ENCODE measurements at places on chromosomes 5 and 9.

DNA sequence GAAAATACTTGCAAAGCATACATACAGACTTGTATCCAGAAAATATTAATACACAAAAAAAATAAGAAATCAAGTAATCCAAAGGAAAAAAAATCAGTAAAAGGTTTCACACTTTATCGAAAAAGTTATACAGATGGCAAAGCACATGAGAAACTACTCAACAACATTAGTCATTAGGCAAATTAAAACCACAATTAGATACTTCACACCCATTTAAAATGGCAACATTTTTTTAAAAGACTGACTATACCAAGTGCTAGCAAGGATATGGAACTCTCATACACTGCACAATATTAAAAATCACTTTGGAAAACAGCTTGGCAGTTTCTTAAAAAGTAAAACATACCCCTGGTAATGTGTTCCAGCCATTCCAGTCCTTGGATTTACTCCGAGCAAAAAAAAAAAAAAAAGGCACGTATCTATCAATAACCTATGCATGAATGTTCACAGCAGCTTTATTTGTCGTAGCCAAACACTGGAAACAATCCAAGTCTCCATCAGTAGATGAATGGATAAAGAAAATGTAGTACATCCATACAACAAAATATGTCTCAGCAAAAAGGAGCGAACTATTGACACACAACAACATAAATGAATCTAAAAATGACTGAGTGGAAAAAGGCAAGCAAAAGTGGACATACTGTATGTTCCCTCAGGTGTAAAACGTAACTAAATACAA lies 66.0 kb downstream of the GNAQ start:
- DNase-seq = no peak
- H3K36me3 ChIP-seq = no peaks in the 10 kb centered on the region
- no peak overlapping the region for H3K27ac ChIP-seq
- H3K4me1 ChIP-seq = peaks cover 14% of the 10 kb centered on the region

DNA sequence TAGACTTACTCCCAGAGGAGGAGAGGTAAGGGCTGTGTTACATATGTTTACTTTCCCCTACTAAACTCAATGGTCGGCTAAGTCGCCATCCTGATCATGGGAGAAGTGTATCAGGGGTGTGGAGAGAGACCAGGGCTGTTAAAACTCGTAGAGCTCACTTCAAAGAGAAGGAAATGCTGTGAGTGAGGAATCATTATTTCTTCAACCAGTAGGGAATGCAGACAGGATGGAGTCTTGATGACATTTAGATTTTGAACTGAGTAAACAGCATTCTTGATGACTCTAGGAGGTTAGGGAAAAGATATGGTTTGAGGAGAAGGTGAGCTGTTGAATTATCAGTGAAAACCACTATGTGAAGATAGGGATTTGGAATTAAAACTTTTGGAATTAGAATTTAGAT lies 17.3 kb downstream of the RECK start:
- no peak overlapping the region for H3K4me3 ChIP-seq
- H3K4me1 ChIP-seq = no peaks in the 10 kb centered on the region
- H3K36me3 ChIP-seq = no peaks in the 10 kb centered on the region
- no peak for DNase-seq
- H3K27me3 ChIP-seq = no peaks in the 10 kb centered on the region

GRCh38 chr9:77907585-77907984 lies 124.0 kb downstream of the GNAQ start:
- no peak for DNase-seq
- H3K36me3 ChIP-seq = no peaks in the 10 kb centered on the region
- no peak overlapping the region for H3K27ac ChIP-seq
- no peak overlapping the region for H3K4me3 ChIP-seq
- H3K27me3 ChIP-seq = no peaks in the 10 kb centered on the region
- no peaks in the 10 kb centered on the region for H3K4me1 ChIP-seq

GRCh38 chr5:67216564-67216963 lies 20.0 kb upstream of the CD180 start:
- peak overlapping the region; percentile 58 for H3K4me3 ChIP-seq
- H3K36me3 ChIP-seq = no peaks in the 10 kb centered on the region
- no peak for DNase-seq
- H3K4me1 ChIP-seq = peaks cover 18% of the 10 kb centered on the region

Data from liver (tissue), 10 donors.